ENCODE measurements at places on chromosomes 13 and 19. TPM values are rescaled to one million over a fixed set of nuclear protein-coding genes. Genes with fewer than 3 reads are reported as not detected.

The KLK4 gene
- total RNA-seq = not detected

- H3K4me3 ChIP-seq = peak overlapping the region; percentile 93
- peaks cover 5% of the 10 kb centered on the region for H3K27me3 ChIP-seq
- peaks cover 10% of the 10 kb centered on the region for H3K36me3 ChIP-seq
- no peak for DNase-seq
- H3K4me1 ChIP-seq = peaks cover 55% of the 10 kb centered on the region
Observed at GRCh38 chr19:47107953-47108746, 5.4 kb downstream of the ZC3H4 start.

DNA sequence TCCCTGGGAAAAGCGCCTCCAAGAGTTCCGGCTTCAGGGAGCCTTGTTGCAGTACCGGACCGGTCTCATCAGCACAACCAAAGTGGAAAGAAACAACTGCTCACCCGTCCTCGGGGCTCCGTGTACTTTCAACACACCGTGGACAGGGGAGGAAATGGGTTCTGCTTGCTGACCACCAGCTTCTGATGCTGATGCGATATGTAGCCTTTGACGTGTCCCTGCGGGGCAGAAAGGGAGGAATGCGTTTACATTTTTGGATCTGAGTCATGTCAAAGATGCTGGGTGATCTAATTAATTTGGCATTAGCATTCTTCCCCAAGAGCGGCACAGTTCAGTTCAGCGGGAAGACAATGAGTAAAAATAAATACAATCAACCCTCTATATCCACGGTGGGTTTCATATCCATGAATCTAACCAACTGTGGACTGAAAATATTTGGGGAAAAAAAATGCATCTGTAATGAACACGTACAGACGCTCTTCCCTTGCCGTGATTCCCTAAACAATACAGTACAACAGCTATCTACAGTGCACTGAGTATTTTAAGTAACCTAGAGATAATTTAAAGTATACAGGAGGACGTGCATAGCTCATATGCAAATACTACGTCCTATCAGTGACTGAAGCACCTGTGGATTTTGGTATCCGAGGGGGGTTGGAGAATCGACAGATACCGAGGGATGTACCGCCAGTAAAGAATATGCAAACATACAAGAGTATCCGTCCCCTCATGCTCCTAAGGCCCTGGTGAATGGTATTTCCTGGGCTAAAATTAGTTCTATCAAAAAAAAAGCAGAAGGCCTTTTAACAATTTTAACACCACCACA lies 19.8 kb downstream of the PROZ start:
- no peak overlapping the region for H3K27ac ChIP-seq
- no peak for DNase-seq
- no peak overlapping the region for H3K4me3 ChIP-seq
- no peaks in the 10 kb centered on the region for H3K27me3 ChIP-seq

The AMER2 gene
- 4.1 TPM for total RNA-seq

DNA sequence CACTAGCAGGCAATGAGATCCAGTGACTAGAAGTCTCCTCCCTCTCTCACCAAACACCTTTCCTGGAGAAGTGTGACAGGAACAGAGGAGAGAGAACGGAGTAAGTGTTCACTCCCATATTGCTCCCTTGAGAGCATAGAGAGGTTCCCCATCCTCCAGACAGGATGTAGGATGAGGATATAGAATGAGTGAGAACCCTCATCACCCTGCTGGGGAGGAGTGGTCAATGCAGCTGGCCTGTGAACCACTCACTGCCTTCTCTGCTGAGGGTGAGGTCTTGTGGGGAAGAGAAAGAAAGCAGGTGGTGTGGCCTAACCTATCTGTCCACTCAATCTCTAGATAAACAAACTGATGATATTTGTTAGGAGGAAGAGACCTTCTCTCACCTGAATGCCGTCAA lies 386.6 kb downstream of the PCDH20 start:
- H3K36me3 ChIP-seq = no peaks in the 10 kb centered on the region
- no peak for DNase-seq
- no peak overlapping the region for H3K4me3 ChIP-seq
- no peaks in the 10 kb centered on the region for H3K27me3 ChIP-seq
- H3K27ac ChIP-seq = no peak overlapping the region

DNA sequence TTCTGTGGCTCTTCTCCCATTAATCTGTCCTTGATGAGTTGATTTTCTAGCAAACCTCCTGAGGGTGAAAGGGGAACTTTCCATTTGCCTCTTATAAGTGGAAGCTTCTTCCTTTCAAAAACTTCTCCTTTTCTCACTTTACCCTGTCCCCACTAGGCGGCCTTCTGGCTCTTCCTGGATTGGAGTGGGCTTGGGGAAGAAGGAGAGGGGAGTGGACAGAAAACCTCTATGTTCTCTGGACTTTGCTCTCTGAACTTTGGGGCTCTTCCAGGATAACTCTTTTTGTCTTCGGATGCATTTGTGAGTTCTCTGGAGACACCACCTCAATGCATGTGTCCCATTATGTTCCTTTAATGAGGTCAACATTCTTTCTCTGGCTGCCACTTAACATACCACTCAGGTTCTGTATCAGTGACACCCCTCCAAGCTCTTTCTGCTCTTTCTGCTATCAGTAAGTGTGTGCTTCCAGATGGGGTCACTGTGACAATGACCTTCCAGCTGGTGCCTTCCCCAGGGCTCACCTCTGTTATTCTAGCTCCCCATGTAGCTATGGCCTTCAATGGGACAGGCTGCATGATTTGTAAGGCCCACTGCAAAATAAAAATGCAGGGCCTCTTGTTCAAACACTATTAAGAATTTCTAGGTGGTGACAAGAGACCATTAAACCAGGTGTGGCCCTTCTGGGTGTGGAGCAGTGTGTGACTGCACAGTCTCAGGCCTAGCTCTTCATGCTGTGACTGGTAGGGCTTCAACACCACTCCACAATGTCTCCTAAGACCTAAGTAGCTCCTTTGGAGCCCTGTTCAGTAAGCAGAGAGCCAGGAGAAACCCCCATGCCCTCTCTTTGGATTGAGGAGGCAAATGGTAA lies 389.2 kb downstream of the EFNB2 start:
- H3K27ac ChIP-seq = no peak overlapping the region
- no peaks in the 10 kb centered on the region for H3K27me3 ChIP-seq
- no peaks in the 10 kb centered on the region for H3K36me3 ChIP-seq
- H3K4me1 ChIP-seq = peaks cover 9% of the 10 kb centered on the region

GRCh38 chr13:101116341-101116740 lies 300.0 kb downstream of the NALCN start:
- H3K4me3 ChIP-seq = no peak overlapping the region
- peaks cover 24% of the 10 kb centered on the region for H3K4me1 ChIP-seq
- no peaks in the 10 kb centered on the region for H3K36me3 ChIP-seq
- no peaks in the 10 kb centered on the region for H3K27me3 ChIP-seq

All from neural crest cell (in vitro differentiated cells).